ENCODE measurements at places on chromosomes 3 and 15.

DNA sequence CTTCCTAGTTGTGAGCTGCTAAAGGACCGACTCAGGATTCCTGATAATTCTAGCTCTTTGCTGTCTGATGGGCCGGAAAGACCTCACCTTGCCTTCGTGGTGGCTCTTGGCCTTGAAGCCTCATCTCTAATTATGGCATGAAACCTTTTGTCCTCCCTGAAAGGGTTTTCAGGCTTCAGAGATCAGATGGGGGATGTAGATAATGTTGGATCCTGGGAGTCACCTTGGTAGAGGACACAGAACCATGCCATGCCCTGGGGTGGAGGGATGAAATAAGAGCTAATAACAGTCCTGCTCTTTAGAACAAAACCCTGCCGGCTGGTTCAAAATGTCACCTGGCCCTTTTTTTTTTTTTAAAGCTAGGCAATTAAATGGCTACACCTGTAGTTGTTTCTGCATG, 50.8 kb upstream of the SYN2 start:
- no peak for DNase-seq

- DNase-seq = no peak
Measured at GRCh38 chr15:101309436-101310160, 14.6 kb upstream of the SNRPA1 start.

DNA sequence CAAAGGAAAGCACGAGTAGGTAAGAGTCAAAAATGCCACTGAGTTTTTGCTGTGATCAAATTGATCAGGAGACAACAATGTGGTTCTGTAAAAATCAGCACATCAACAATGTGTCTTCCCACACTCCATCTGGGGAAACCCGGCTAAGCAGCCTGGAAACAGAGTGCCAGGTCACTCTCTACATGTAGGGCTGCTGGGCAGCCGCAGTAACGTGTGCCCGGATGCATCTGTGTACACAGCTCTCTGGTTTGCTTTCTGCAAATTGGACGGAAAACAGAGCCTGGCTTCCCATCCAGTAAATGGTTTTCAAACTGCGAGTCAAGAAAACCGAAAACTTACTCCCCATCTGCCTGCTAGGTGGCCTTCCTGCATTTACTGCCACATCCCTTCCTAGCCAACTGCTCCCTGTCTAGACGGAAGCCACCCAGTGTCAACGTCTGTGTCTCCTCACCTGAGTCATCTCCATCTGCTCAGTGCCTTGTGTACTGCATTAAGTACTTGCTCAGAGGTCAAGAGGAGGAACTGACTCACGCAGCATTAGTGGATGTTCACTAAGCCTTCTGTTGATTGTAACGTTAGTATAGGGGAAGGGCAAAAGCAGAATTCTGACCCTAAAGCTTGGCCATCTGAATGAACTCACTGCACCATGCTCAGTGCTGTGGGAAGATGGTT, 124.1 kb downstream of the TJP1 start:
- no peak for DNase-seq

DNA sequence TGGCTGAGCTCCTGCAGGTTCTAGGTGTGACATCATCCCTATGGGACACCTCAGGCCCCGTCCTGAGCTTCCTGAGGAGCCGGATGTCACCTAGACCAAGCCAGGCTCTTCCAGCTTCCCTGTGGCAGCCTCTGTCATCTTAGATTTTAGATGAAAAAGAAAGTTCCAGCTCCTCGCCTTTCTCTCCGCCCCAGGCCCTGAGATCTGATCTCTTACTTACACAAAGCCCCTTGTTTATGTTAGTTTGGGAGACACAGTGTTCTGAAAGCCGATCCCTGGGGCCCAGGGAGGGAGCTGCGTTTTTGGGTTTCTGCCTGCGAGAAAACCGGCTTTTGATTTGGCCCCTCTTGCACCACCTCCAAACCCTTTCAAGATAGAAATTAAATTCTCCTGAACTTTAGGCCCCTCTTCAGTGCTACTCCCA, 40.2 kb upstream of the FAM107A start:
- DNase-seq = no peak

DNA sequence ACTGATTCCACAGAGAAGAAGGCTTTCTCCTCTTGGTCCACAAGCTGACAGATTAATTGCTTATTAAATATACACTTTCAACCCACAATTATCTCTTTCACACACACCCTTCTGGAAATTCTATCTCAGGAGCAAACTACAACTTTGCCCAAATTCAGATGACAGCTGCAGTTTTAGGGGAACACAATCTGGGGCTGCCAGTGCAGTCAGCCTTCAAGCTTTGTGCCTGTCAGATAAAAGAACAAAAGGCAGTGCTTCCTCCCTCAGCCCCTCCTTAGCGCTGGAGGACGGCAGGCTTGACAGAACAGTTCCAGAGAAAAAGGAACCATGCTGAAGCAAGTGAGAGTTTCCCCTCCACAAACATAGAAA, 99.6 kb downstream of the TMCC1 start:
- peak; percentile 46 for DNase-seq

DNA sequence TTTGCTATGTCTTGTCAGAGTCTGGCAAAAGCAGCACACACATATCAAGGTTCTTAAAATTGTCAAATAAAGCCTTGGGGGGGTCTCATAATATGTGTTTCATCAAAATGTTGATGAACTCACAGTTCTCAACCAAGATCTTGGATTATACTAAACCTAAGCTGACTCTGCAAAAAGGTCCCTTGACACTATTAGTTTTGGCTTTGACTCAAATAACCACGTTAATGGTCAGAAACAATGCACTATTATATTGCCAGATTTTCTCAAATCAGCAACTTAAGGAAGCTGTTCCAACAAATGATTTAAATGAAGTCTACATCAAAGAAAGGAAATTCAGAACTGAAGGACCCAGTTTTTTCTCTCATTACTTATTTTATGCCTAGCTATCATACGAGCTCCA, 1063.9 kb downstream of the ROBO1 start:
- DNase-seq = no peak

- DNase-seq = no peak
Measured at GRCh38 chr3:31955581-31955980, 25.5 kb downstream of the OSBPL10 start.

GRCh38 chr15:56587686-56588085, 122.7 kb upstream of the MNS1 start:
- DNase-seq = no peak

GRCh38 chr15:65982627-65983322, 113.5 kb downstream of the RAB11A start:
- DNase-seq = no peak

DNA sequence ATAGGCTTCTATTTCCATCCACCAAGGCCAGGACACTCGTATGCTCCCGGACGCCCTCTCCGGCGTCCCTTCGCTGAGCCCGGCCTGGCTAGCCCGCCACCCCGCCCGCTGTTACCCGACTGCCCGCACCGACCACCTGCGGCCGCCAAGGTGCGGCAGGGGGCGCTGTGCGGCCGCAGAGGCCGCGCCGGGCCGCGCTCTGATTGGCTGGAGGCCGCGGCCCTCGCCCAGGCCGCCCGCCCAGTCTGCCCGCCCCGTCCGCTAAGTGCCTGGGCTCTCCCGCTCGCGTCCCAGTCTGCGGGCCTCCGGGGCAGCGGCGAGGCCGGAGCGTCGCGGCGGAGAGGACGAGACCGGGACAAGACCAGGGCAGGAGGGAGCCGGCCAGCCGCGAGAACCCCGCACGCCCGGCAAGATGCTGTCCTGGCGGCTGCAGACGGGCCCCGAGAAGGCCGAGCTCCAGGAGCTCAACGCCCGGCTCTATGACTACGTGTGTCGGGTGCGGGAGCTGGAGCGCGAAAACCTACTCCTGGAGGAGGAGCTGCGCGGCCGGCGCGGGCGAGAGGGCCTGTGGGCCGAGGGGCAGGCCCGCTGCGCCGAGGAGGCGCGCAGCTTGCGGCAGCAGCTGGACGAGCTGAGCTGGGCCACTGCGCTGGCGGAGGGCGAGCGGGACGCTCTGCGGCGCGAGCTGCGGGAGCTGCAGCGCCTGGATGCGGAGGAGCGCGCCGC, at the start of gene SYNM:
TSS of gene SYNM (plus strand) at position 293 of the 726 bp plus-strand sequence. CDS start at position 413, 120 bp downstream.
- DNase-seq = peak; percentile 50

DNA sequence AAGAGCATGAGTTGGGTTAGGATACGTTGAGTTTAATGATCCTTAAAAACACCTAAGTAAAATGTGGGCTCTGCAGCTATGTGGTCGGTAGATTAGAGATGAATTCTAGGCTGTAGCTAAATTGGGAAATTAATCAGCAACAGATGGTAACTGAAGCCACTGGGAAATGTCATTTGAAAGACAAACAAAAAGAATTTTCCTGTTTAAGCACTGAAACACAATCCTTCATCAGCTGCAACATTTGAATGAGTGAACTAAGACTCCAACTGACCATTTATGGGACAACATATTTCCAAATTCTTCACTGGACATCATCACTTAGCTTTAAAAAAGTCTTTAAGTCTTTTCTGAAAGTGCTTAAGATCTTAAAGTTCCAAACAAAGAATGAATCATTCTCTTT, 226.9 kb downstream of the ZNF385D start:
- DNase-seq = no peak

GRCh38 chr15:59662260-59662659, 4.9 kb upstream of the GTF2A2 start:
- no peak for DNase-seq

DNA sequence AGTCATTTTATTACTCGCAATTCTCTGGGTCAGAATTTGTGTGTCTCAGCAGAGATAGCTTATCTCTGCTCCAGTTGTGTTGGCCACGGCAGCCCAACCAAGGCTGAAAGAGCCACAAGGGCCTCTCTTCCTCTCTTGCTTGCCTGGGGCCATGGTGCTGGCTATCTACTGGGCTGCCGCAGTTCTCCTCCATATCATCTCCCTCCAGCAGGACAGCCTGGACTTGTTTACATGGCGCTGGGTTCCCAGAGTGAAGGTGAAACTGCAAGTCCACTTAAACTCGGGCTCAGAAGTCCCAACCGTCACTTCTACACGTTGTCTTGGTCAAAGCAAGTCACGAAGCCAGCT, 134.8 kb downstream of the UACA start:
- no peak for DNase-seq

GRCh38 chr3:9503283-9503682, 50.3 kb downstream of the LHFPL4 start:
- DNase-seq = peak; percentile 32

- no peak for DNase-seq
Measured at GRCh38 chr3:174767853-174768382, 91.2 kb upstream of the NAALADL2 start.

DNA sequence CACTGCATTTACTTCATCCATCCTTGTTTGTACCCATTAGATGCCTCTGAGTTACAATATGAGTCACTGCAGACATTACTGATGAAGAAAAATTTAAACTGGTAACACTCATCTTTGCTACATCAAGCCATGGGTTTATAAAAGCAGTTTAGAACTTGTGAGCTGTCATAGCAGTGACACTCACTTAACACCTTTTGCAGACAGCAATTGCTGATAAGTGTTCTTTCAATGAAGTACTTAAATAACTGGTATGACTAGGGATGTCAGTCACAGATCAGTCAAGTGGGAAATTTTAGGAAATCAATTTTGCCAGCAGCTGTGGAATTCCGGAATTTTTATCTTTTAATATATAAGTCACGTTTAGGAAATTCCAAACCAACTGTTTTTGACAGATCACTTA, 643.0 kb downstream of the TBL1XR1 start:
- DNase-seq = no peak

DNA sequence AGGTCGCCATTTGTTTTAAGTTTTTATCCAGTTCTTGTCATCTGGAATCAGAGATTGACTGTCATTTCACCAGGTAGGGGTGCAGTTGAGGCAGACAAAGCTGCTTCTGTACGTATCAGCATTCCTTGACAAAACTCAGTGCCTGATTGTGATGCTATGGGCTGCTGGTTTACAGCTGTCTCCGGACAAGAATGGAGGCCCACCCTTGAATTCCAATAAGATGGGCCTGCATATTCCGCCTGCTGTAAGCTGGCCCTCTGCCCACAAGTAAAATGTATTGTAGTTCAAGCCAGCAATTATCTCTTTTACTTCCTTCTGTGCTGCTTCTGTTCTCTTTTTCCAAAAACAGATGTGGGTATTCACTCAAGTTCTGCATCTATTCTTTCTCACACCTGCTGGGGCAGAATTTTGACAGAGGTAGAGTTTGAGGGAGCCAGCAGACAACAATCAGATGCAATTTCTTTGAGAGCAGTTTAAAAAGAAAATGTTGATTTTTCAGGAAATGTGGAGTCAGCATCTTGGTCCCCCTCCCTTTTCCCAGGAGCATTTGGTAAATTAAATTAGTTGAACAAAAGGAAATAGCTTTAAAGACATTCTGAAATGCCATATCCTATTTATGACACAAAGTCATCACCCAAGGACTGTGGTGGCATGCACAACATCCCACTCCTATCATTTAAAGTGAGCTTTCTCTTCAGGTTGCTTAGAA, 53.5 kb downstream of the IQCH start:
- DNase-seq = no peak

DNA sequence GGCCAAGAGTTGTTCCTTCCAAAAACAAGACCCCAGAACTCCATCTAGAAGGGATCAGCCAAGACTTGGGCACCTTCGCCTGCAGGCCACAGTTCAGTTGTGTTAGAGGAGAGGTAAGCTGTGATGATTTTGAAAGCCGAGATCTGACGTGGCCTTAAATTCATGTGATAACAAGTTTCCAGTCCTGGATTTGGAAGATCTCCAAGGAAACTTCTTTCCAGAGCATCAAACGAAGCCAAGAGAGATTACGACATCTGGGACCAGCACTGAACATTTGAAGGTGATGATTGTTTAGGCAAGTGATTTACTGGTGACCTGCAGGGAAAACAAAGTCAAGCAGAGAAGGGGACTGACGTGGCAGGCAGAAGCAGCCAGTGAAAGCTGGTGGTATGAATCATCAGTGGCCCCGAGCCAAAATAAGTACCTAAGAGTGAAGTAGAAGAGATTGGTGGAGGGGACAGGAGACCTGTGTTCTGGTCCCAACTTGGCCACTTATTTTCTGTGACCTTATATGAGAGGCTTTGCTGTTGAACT, 339.0 kb upstream of the PROK2 start:
- no peak for DNase-seq

GRCh38 chr15:87527875-87528274, 728.7 kb downstream of the NTRK3 start:
- DNase-seq = no peak

GRCh38 chr3:84836961-84837360, 121.8 kb upstream of the CADM2 start:
- no peak for DNase-seq

GRCh38 chr3:186095561-186096081, 13.3 kb downstream of the ETV5 start:
- peak; percentile 64 for DNase-seq

DNA sequence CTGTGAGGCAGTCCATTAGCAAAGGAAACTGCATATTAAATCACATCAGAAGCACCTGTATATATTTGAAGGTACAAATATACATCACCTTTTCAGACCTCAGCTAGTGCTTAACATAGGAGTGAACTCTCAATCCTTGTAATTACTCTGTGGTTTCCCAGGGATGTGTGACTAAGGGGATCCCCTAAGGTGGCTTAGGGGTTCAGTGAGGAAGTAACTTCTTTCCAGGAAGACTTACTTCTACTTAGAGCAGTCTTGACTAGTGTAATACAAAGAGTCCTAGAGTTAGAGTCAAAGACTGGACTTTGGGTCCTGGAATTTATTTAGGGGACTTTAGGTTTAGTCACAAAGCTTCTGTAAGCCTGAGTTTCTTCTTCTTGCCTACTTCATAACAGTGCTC, 8.7 kb upstream of the SUMF1 start:
- DNase-seq = no peak

- DNase-seq = peak; percentile 32
Measured at GRCh38 chr3:48241796-48242455, 1.0 kb downstream of the ZNF589 start.

Measured in inflammatory macrophage treated with lipopolysaccharide for 1 hour (primary cell).